ENCODE measurements at places on chromosomes 2 and 18.
A peak's percentile ranks its signal among the peaks of the same experiment; 100 is the strongest.

GRCh38 chr2:229571243-229571642 is 143.1 kb downstream of the DNER start:
- no peak for DNase-seq

- peak; percentile 51 for DNase-seq
Observed at GRCh38 chr2:33583194-33583938, 15.7 kb downstream of the FAM98A start.

- no peak for DNase-seq
Observed at GRCh38 chr2:36355890-36356297, 316 bp downstream of the CRIM1 start.

DNA sequence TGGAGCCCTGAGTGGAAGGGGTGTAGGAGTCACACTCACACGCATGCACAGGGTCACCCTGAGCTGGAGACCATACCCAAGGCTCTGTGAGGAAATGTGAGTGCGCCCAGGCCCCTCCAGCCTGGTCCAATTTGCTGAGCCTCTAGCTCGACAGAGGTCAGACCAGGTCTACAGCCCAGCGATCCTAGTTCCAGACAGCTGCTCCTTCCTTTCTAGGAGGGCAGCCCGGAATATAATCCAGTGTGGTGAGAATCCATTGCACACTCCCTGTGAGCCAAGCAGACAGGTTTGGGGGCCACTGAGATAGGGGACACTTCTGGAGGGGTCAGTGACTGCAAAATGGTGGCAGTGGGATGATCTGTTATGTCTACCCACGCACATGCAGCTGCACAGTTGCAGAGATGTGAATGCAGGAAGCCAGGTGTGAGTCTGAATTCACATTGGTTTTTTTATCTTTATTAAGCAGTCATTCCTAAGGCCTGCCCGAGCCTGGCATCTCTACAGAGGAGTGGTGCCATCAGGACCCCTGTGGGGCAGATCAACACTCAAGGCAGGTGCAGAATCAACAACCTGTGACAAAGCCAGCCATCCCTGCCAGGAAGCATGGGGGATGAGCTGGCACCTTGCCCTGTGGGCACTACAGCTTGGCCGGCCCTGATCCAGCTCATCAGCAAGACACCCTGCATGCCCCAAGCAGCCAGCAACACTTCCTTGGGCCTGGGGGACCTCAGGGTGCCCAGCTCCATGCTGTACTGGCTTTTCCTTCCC is at the start of gene GPR148:
Gene GPR148 (plus strand): TSS at position 522 of the 768 bp plus-strand sequence. CDS start 82 bp downstream, at position 604.
- DNase-seq, result no peak

DNA sequence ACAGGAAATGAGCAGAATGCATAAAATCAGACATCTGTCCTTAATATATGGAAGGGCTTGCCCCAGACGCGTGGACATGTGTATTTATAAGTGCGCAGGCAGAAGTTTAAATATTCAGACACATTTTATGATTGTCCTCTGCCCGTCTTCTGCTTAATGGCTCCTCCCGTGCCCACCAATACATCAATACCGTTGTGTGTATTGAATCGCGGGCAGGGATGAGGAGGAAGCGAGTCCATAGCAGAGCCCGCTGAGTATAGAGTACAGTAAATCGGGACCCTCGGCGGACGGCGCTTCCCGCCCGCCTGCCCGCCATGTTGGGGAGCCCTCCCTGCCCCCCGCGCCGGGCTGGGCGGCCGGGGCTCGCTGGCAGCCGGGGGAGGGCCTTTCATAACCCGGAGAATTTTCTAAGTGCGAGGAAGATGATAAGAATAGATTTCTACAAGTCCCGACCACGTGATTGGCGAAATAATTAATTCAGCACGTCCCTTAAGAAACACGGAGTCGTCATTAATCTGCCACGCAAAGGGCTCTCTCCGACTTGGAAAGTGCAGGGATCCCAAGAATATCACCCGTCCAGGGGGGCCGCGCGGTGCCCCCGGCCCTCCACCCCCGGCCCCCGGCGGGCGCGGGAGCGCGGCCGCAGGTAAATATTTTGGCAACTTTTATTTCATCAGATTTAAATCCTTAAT is at the start of gene HOXD3:
Gene HOXD3 (plus strand): TSS at position 501 of the 692 bp plus-strand sequence. CDS start 11,808 bp downstream, outside the sequence.
- no peak for DNase-seq

DNA sequence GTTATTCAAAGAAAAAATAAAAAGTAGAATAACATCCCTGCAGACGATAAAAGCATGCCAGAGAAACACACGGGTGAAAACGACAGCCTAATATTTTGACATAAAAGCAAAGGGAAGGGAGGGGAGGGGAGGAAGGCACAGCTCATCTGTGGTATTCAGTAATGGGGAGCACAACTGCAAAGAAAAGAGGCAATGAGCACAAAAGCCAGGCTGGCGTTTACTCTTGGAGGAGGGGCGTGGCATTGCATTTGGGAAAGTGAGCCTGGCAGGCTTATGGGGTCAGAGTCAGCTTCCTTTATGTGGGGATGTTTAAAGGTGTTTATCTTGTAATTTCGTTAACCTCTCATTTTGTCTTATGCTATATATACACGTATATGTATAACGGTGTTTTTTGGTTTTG is 53.2 kb downstream of the STEAP3 start:
- DNase-seq, result no peak

DNA sequence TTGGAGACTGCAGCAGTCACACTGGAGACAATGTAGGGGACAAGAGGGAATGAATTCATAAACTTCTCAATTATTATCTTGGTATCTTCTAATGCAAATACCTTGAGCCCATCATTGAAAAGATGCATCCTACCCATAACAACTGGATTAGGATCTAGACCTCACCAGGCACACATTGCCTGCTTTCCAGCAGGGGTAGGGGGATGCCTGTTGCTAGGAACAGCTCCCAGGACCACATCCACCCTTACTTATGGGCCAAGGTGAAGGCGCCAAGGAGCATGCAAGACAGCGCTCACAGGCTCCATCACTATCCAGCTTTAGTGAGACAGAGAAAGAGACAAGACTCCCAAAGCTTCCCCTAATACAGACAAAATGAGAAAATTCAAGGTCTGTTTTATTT is 24.4 kb downstream of the KCTD1 start:
- DNase-seq, result no peak

DNA sequence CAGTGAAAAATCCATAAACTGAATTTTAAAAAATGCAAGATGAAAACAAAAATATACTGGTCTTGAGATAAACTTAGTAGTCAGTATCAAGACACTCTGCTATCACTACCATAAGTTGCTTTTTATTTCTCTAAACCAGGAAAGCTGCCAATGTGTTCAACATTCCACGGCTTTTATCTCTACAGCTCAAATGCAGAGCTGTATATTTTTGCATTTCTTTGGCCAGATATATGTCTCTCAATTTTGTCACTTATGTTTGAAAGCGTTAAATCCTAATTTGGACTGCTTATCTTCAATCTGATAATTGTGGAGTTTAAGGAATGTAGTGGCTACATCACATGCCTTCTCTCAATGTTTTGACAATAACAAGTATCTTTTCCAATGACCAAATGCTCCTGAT is 609.5 kb downstream of the EPHA4 start:
- DNase-seq, result peak; percentile 70

DNA sequence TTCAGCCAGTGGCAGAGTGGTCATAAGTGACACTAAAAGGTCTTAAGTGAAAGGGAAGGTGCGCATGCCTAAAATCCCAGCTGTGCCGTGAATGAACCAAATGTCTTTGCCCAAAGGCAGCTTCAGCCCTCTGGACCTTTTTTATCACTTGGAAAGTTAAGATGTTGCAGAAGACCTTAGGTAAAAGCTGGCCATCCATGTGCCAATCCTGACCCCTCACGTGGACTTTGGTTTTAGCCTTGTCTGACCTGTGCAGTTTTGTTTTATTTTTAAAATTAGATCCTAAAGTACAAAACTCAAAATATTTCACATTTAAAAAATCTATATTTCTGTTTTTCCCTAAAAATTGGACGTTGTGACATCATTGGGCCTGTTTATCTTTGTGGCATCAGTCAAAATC is 429.5 kb downstream of the STK39 start:
- DNase-seq, result no peak

GRCh38 chr2:158699323-158699722 is 95.8 kb upstream of the DAPL1 start:
- no peak for DNase-seq

DNA sequence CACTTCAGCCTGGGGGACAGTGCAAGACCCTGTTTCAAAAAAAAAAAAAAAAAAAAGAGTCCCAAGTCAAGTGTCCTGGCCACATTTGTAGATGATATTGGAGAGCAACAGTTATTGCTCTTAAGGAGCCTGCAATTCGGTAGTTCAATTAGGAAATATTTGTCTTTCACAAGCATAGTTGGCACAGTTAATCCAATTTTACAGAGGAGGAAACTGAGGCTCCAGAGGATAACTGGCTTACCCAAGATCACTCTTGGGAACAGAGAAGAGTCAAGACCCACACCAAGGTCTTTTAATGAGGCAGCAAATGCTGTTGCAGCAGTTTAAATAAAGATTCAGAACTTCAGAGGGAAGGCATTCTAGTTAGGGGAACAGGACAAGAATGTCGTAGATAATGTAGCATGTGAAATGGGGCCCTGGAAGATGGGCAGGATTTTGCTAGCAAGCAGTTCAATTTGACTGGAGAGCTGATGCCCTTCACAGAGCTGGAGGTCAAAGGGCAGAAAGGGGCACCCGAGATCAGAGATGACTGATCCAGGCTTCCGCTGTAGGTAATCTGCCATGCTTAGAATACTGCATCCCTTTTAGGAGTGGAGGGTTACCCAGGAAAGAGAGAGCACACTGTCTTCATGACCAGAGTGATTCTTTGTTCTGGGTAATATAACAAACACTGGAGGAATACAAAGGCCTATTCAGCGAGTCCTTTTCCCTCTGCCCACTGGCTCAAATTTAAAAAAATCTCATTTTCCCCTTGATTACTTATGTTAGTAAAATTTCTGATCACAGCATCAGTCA is 3.0 kb downstream of the NPC1 start:
- no peak for DNase-seq

DNA sequence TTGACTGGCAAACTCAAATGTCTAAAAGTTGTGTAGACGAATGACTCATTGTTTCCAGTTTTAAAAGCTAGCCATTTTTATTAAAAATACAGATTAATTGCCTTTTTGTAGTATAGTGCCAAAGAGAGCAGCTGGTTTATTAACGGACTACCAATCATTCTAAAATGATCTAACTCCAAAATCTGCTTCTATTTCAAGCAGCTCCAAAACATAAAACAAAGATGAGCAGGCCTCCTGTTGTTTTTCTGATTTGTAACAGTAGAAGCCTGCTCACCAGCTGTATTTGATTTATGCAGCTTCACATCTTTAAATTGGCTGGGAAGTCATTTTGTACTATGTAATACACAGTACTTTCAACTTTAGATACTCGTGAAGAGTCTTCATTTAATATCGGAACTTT is 171.8 kb downstream of the UBR3 start:
- DNase-seq, result peak; percentile 54

GRCh38 chr18:63271881-63272299 is 47.7 kb downstream of the BCL2 start:
- DNase-seq, result no peak

GRCh38 chr2:11988691-11989353 is 242.4 kb downstream of the LPIN1 start:
- DNase-seq, result no peak

- peak; percentile 11 for DNase-seq
Observed at GRCh38 chr2:31694444-31694843, 113.7 kb upstream of the SRD5A2 start.

All from EH (cell line).